A549 treated with AZD2906 at 1 μM for 4 hours (cell line): ENCODE measurements at places on chromosomes 5 and 9. TPM values are rescaled to one million over a fixed set of nuclear protein-coding genes. Genes with fewer than 3 reads are reported as not detected.

KCNV2 gene
- total RNA-seq, result not detected in 5 replicates

SPINK6 gene
- 0.28 to 0.75 TPM (median 0.36 TPM) in 5 replicates for total RNA-seq

NOXA1 gene
- 0.71 to 1.8 TPM (median 1.6 TPM) in 5 replicates for total RNA-seq

NR6A1 gene
- total RNA-seq, result 1.4 to 2.0 TPM (median 1.7 TPM) in 5 replicates

SPARC gene
- total RNA-seq, result 14.7 to 22.4 TPM (median 17.8 TPM) in 5 replicates
